ENCODE measurements at places on chromosomes 16 and 17. TPM values are rescaled to one million over a fixed set of nuclear protein-coding genes. Genes with fewer than 3 reads are reported as not detected.

The KRTAP17-1 gene
- total RNA-seq: not detected

The CACNA1G gene
- not detected for total RNA-seq

The LITAFD gene
- not detected for total RNA-seq

The CCL18 gene
- not detected for total RNA-seq

- no peak for DNase-seq
Observed at GRCh38 chr16:3816326-3816725, 64.2 kb downstream of the CREBBP start.

DNA sequence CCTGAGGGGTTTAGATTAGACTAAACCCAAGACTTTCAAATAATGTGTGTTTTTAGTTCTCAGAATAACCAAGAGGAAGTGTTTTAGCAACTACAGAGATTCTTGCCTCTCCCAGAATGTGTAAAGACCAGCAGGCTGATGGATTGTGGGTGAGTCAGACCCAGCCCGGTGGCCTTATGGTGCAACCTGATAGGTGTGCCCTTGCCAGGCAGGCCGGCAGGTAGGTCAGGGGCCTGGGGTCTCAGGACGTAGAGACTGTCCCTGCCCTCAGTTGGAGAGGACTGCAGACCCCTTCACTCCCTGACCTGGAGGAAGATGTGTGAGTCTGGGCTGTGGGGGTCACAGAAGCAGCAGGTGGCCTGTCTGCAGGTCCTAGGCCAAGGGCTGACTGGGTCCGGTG is 47.2 kb upstream of the ACSF3 start:
- DNase-seq: no peak
